ENCODE measurements at places on chromosomes 7 and 10.

DNA sequence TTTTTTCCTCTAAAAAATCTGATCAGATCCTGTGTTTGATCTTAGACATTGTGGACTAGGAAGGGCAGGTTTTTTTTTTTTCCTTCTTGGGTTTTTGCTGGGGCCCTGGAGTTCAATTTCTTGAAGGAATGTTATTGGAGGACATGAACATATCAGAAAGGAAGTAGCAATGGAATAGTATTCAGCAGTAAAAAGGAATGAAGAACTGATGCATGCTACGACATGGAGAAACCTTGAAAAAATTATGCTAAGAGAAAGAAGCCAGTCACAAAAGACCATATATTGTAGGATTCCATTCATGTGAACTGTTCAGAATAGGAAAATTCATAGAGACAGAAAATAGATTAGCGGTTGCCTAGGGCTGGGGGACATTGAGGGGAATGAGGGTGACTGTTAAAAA lies 34.0 kb downstream of the FGF8 start:
- DNase-seq = no peak

- DNase-seq = no peak
Observed at GRCh38 chr10:50919010-50919409, 33.6 kb upstream of the A1CF start.

- no peak for DNase-seq
Observed at GRCh38 chr10:132737390-132738048, 48.4 kb downstream of the NKX6-2 start.

DNA sequence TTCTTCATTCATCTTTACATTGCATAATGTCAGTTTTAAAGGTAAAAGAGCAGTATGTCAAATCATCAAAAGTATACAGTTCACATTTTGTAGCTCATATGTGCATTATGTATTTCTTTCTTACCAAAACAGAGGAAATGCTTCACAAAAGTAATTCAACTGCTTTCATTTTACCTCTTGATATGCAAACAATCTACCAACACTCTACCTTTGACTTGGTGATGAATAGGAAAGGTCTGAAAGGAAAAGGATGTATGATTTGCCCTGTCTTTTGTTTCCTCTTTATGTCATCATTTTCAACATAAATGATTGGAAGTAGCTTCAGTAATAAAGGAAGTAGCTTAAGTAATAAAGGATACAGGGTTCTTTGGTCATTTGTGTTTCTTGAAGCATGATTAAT lies 846.7 kb downstream of the NXPH1 start:
- no peak for DNase-seq

DNA sequence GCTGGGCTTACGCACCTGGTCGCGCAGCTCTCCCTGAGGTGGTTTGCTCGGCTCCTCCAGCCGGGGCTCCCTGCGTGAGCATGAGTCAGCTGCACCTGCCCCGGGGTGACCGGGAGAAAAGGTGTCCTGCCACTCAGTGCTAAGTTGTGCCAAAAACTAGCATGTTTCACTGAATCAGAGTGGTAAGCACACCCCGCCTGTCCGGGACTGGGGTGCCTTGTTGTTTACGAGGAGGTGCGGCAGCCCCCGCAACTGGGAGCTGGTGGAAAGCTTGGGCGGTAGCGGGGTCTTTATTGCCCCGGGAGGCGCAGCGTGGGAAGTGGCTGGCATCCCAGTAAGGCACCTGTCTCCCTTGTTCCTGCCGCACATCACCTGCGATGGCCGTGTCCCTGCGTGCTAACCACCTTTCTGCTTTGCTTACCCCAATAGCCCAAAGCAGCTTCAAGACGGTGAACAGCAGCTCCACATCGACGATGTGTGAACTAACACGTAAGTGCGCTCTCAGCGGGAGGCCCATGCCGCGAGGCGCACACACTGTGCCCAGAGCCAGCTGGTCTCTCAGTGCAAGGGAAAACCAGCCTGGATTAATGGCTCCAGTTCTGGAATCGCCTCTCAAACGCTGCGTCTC lies 506.6 kb upstream of the FOXK1 start:
- DNase-seq = no peak

- DNase-seq = no peak
Observed at GRCh38 chr10:24114556-24114955, 94.4 kb upstream of the KIAA1217 start.

GRCh38 chr10:106618646-106619045 lies 545.9 kb downstream of the SORCS1 start:
- DNase-seq = no peak

GRCh38 chr10:124462348-124462695 lies 699 bp downstream of the LHPP start:
- DNase-seq = no peak

DNA sequence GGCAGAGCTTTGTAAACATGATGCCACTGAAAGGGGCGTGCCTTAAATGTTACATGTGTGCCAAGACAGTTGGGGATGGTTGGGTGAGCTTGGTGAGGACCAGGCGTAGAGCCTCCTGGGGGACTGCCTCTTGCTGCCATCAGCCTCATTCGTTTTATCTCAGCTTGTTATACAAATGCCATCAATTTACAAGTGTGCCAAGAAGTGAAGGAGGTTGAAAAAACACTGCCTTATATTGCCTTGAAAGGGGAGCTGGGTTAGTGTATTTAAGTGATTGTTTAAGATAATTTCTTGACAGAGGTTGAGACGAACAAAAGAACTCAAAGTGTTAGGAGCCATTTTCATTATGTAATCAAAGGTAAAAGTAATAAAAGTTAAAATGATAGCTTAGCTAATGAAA lies 354.7 kb downstream of the PHTF2 start:
- DNase-seq = no peak

GRCh38 chr10:74024600-74024999 lies 26.7 kb downstream of the VCL start:
- no peak for DNase-seq

GRCh38 chr10:132096223-132096622 lies 30.5 kb downstream of the JAKMIP3 start:
- DNase-seq = no peak

DNA sequence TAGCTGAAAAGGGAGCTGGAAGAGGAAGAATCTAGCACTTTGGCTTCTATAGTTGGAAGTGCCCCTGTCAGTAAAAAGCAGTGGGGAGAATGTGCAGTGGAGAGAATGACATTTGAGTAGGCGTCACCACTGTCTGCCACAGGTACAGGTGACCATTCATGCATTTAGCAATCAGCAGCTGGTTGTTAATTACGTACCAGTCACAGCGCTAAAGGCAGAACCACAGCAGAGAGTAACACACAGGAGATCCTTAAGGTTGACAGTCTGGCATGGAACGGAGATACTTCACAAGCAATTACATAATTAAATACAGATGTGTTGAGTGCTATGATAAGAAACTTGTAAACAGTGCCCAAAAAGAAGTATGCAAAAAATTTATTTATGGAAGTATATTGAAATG lies 24.8 kb downstream of the C10orf67 start:
- no peak for DNase-seq

- no peak for DNase-seq
Observed at GRCh38 chr7:73992101-73992562, 35.8 kb upstream of the ELN start.

- DNase-seq = peak; percentile 66
Observed at GRCh38 chr10:24952143-24952706, at the start of gene PRTFDC1. Gene PRTFDC1 (minus strand): TSS chr10:24952606. CDS start chr10:24952575, 31 bp downstream.

DNA sequence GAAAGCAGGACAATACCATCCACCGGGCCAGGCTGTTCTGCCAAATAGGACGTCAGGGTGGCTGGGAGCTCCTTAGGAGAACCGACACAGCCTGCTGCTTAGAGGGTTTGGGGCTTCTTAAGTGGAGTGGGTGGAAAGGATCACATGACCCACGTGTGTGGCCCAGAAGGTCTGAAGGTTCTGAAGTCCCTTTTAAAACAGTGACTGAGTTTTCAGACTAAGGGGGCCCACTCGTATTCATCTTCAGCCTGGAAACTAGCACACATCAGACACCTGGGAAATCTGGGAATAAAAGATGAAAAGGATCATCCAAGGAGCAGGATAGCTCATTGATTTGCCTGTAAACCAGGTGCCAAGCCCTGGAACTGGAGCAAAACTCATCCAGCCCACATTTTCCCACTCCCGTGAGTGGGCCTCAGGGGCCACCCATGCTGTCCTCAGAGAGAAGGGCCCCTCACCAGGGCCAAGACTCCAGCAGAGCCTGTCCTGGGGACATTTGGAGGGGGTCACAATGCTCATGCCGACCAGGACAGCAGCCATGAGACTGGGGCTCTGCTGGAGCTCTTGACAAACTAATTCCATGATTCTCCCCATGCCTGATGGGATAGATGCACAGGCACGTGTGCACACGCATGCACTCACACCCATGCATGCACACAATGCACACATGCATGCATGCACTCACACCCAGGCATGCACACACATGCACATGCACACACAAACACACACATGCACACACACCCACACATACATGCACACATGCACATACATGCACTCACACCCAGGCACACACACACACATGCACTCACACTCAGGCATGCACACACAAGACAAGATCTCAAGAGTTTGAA lies 168.8 kb upstream of the PPP2R2D start:
- no peak for DNase-seq

- DNase-seq = no peak
Observed at GRCh38 chr7:109893231-109893630, 1197.7 kb upstream of the LRRN3 start.

DNA sequence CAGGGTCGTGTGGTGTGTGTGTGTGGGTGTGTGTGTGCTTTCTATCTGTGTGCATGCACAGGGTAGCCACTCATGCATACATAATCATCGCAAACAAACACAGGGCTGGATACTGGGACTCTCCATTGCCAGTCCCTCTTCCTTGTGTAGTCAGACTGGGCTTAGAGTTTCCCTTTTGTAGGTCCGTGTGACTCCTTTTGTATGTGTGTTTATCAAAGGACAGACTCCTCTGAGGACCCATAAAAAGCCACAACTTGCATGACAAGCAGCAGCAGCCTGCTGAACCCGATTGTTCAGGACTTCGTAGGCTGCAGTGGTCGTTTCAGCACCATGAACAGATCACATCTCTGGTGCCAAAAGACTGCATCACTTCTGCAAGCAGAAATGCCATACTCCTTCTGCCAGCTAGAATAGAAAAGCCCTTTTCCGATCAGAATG lies 895 bp downstream of the VSTM2A start:
- peak; percentile 61 for DNase-seq

GRCh38 chr10:22391600-22391999 lies 46.3 kb downstream of the SPAG6 start:
- no peak for DNase-seq

DNA sequence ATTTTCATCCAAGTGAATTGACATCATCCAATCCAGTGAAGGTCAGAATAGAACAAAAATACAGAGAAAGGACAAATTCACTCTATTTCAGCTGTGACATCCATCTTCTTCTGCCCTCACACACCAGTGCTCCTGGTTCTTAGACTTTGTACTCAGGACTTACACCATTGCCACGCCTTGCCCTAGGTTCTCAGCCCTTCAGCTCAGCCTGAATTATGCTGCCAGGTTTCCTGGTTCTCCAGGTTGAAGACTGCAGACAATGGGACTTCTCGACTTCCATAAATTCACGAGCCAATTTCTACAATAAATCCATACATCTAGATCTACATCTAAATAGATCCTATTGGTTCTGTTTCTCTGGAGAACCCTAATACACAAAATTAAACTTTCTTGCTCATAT lies 181.2 kb upstream of the KCND2 start:
- DNase-seq = no peak

GRCh38 chr10:77436257-77436975 lies 201.2 kb downstream of the KCNMA1 start:
- no peak for DNase-seq

DNA sequence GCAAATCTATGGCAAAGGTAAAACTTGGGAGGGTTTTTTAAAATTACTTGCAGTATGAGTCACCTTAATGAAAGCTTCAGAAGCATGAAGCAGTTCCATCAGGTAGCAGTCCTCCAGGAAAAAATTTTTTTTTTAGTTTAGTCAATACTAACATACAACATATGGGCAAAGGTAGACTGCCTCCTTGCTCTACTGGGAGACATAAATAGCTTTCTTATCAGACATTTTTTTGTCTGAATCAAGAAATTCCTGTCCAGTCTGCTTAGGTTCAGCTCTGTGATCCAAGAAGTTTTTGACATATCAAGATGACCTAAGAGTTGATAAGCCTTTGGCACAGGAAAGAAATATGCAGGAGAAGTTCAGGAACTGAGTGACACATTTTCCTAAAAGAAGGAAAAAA lies 171.5 kb upstream of the TCF7L2 start:
- DNase-seq = no peak

- no peak for DNase-seq
Observed at GRCh38 chr10:11573497-11573896, 38.0 kb downstream of the USP6NL start.
